Suprapubic skin (tissue), 4 donors: ENCODE measurements at places on chromosomes 1 and 21. TPM values are rescaled to one million over a fixed set of nuclear protein-coding genes. Genes with fewer than 3 reads are reported as not detected.

DNA sequence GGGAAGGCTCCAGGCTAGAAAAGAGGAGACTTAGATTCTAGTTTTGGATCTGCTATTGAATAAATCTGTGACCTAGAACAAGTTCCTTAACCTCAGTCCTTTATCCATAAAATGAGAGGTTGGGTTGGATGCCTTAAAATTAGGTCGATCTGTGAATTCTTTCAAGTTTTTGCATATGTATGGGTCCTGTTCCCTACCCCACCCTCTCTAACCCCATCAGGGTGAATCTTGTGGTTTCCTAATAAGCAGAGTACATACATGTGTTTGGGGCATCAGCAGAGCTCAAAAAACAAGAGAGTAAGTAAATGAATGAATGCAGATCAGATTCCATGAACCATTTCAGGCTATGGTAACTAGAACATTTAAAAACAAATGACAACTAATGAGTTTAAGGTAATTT lies 6.2 kb downstream of the SPRR4 start:
- no peaks in the 10 kb centered on the region for H3K4me1 ChIP-seq
- H3K4me3 ChIP-seq = no peak overlapping the region
- DNase-seq = no peak
- no peaks in the 10 kb centered on the region for H3K36me3 ChIP-seq
- H3K27me3 ChIP-seq = peaks cover 4% of the 10 kb centered on the region

DNA sequence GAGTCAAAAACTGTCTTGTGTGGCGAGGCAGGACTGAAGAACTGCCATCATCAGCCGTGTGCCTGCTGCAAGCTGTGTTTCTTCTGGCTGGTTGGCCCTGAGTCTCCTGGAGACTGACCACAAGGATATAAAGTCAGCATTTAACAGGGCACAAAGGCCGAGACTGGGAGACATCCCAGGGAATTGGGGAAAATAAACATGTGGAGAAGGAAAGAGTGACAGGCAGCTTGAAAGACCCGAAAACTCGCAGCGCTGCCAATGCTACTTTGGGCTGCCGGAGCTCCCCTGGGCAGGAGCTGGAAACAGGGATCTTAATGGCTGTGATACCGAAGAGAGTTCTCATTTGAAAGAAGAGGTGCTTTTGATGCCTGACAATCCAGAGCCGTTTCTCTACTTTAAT lies 125.3 kb upstream of the HMGB4 start:
- no peaks in the 10 kb centered on the region for H3K36me3 ChIP-seq
- no peak for DNase-seq
- H3K4me1 ChIP-seq = no peaks in the 10 kb centered on the region
- H3K27me3 ChIP-seq = peaks cover 2% of the 10 kb centered on the region
- no peak overlapping the region for H3K4me3 ChIP-seq
- H3K27ac ChIP-seq = no peak overlapping the region

DNA sequence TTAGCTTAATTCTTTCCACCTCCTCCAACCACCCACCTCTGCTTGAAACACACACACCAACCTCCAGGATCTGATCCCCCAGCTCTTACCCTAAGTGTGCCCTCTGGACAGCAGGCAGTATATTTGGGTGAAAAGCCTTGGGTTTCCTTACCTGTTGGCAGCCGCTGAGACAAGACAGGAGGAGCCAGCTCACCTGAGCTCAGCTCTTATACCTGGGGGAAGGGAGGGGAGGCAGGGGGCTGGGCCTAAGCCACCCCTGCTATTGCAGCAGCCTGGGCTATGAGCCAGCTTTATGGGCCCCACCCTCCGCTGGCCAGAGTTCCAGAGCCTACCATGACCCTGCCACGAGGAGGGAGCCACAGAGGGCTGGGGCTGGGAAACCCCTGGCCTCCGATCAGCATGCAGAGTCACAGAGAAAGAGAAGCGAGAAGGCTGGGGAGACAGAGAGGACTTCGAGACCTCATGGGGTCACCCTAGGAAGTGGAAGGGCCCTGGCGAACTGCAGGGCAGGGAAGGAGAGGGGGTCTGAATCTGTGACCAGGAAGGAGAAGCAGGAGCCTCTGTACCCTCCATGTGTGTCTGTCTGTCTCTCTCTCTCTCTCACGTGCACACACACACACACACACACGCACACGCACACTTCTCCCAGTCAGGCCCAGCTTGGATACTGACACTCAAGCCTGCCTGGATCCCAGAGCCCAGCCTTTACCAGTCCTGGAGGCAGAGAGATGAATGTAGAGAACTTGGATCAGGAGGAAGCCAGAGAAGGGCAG lies at the start of gene S100A14:
TSS of gene S100A14 (minus strand) at position 182 of the 773 bp plus-strand sequence. CDS start 467 bp downstream, outside the sequence.
- peak within 1 kb of the TSS; percentile 41 for H3K4me3 ChIP-seq
- H3K36me3 ChIP-seq = no peaks in the 10 kb centered on the region
- H3K27ac ChIP-seq = peak within 1 kb of the TSS; percentile 88
- peak; percentile 86 for DNase-seq

DNA sequence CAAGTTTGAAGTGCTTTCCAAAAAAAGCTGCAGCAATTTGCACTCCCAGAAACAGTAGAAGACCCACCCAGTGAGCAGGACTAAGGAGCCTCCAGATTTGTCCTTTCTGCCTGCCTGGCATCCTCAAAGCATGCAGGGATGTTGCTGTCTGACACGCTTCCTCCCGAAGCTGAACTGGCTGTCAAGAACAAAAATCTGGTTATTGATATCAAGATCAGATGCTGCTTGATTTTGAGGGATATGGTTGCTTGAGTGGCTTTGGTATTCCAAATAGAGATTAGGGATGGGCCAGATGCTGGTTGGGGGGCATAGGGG lies 143.3 kb downstream of the MRPS6 start:
- no peak for DNase-seq
- H3K4me3 ChIP-seq = no peak overlapping the region
- H3K36me3 ChIP-seq = no peaks in the 10 kb centered on the region
- peaks cover 3% of the 10 kb centered on the region for H3K27me3 ChIP-seq
- H3K4me1 ChIP-seq = no peaks in the 10 kb centered on the region

- no peaks in the 10 kb centered on the region for H3K36me3 ChIP-seq
- H3K27ac ChIP-seq = no peak overlapping the region
- DNase-seq = no peak
- H3K27me3 ChIP-seq = no peaks in the 10 kb centered on the region
- no peaks in the 10 kb centered on the region for H3K4me1 ChIP-seq
Measured at GRCh38 chr1:170204121-170204520, 58.4 kb downstream of the NTMT2 start.

Gene OR2T29
- not detected for total RNA-seq

Gene RNU1-3
- under 0.01 TPM for total RNA-seq
